Adrenal gland (tissue), 19 donors: ENCODE measurements at places on chromosomes 5 and 9. TPM values are rescaled to one million over a fixed set of nuclear protein-coding genes. Genes with fewer than 3 reads are reported as not detected.

The ACER2 gene
- total RNA-seq, result 5.9 TPM

The SYK gene
- total RNA-seq, result 21.5 TPM

The MVB12B gene
- 20.5 TPM for total RNA-seq

The ITK gene
- 1.7 TPM for total RNA-seq

DNA sequence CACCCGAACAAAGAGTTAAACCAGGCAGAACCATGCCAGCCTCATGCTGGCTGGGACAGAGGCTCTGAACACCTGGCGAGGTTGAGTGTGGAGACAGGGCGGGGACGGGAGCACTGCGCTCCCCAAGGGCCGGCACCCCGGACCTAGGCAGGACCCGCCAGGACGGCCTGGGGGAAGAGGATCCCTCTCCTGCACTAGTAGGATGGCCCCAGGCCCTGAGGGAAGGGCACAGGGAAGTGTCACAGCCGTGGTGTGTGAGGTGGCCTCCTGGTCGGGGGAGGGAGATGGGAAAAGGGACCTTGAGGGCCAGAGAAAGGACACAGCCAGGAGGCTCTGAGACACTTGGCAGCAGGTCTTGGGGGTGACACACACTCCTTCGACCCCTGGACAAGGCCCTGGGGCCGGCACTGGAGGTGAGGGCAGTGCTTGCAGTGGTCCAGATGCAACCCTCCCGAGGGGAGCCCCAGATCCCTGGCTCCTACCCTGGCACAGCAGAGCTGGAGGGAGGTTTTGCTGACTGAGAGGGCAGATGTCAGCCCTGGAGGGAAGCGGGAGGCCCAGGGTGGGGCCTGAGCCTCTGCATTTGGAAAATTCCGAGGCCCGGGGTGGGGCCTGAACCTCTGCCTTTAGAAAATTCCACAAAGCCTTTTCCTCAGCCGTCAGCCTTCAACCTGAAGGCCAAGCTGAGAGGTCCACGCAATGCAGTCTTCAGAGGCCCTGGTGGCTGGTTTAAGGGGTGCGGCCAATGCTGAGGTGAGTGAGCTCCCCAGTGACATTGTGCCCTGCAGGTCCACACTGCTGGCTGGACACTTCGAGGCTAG is 24.8 kb upstream of the TERT start:
- DNase-seq, result no peak
